Activated CD4-positive, alpha-beta T cell treated with anti-CD3 and anti-CD28 coated beads, Interleukin-2, Interleukin-4, amounts not matched to agents 100 ng/mL and 50 ng/mL, durations not matched to agents 16 hours and 8 hours (primary cell): ENCODE measurements at places on chromosomes 5 and 9.

DNA sequence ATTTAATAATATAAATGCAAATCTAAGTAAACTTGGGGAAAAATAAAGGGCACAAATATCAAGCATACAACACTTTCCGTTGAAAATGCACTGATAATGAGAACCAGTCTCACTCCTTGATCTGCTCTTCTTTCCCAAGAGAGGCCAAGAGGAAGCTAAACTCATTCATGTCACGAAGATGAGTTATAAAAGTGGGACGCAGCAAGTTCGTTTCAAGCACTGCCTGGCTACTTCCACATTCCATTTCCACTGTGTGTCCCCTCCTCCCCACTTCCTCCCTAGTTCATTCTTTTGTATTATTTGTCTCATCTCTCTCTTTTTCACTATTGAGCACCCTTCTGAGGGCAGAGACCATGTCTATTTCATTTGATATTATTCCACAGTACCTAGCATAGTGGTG, 158.1 kb downstream of the SLC24A2 start:
- DNase-seq, result no peak

GRCh38 chr5:180071531-180072255, at the start of gene RNF130:
Gene RNF130 (minus strand): TSS chr5:180071759. CDS start chr5:180071702, 57 bp downstream.
- DNase-seq, result peak; percentile 81

DNA sequence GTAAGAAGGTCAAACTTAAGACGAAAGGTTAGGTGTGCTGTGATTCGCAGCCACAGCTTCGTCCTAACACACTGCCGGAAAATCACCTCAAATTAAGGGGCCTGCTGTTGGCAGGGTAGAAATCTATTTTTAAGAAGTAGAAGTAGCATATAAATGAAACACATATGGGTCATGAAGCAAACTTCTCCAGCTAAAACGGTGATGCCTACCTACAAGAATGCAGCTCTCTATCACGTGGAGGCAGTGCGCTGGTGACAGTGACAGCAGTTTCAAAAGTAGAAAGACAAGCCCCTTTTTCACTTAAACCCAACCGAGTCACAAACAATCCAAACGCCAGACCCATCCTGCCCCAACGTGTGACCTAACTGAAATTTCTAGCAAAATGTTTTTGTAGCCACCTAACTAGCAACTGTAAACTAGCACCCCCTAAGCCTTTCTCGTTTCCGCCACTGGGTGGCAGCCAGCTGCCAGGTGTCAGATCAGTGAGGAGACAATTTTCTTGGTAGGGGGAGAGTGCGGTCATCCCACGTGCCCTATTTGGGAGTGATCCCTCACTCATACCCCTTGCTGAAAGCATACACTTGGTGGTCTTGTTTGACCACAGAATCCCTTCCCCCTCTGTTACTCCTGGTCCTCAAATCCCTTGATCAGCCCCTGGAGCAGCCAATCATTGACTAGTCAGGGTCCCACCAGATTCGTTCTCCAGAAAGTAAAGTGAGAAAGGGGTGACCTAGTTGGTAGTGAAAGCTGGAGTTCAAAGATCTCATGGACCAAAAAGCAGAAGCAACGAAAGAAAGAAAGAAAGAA, 71.8 kb upstream of the MAMDC2 start:
- peak; percentile 48 for DNase-seq

DNA sequence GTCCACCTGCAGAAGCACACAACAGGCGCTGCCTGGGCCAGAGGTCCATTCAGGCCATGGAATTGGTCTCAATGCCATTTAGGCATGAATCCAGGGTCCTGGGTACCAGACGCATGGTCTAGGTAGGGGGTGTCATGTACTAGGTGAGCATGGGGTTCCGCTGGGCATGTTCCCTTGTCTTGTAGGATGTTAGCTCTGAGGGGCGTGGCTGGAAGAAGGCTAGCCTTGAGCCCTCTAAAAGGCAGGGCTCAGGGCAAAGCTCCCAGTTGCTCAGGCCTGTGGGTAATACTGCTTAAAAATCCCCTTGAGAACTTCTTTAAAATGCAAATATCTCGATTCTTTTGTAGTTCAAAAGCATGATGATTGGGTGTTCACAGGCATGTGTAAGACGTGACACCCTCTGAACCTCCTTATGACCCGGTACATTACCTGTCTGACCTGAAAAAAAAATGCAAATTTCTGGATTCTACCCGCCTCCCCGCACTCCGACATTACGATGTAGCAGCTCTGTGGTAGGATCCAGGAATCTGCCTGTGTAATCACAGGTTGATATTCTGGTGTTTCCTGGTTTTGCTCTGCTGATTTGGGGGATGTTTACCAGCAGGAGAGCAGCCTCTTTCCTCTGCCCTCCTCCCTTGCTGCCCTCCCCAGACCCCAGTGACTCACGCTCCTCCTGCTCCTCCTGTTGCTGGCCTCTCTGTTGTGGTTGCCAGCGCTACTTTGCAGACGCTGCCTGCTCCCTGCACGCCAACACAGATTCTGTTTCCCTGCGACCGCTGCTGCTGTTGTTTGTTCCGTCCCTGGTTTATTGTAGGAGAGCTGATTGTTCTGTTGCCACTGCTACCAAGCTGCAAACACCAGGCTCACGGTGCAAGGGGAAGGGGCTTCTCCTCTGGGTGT, 5.7 kb downstream of the TMC1 start:
- DNase-seq, result peak; percentile 82

DNA sequence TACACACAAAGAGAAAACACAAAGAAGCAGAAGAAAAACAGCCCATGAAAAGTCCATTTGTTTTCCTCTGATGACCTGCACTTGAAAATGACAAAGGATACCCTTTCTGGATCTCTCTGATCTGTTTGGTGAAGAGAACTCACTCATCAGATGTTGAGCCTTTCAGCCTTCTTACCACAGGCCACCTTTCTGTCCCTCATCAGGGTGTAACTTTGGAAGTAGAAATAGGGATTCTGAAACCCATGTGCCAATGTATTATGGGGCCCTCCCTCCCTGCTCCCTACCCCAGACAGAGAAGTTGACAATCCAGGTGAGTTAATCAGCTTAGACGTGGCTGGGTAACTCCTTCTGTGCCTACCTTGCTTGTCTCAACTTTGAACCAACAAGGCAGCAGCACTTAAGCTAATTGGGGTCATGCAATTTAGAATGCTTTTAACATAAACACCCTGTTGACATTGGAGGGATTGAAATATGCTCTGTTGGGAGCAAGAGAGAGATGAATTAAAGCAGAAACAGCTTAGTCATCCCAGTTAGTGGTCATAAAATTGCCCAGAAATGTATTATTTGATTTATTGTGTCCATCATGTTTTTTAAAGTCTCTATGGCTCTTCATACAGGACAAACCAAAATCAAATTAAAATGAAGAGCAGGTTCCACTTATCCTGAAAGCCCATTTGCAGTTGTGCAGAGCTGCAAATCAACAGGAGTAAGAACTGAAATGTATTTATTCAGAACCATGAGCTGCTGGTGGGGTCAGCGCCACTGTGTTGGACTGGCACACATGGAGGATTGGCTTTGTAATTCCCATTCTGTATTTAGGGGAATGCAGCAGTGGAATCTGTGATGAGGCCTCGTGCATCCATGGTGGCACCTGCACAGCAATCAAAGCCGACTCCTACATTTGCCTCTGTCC, 132.0 kb downstream of the LIFR start:
- no peak for DNase-seq

DNA sequence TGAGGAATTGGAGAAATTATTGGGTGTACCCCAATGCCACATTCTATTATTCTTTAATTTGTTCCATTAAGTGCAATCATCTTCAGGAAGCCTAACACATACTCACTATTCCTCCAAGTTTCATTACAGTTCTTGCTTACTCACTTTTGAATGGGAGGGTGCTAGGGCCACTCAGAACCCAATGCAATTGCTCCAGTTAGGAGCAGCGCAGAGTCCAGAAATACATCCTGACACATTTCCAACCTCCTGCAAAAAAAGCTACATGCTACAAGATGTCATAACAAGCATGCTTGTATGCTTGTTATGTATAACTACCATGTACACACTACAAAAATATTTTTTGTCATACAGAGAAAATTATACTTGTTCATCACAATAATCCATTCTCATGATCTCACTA, 27.8 kb downstream of the NFIB start:
- no peak for DNase-seq

GRCh38 chr5:179198825-179199224, 138.7 kb downstream of the ZNF354C start:
- no peak for DNase-seq

- DNase-seq, result no peak
Observed at GRCh38 chr9:18390393-18390792, 83.6 kb upstream of the ADAMTSL1 start.

DNA sequence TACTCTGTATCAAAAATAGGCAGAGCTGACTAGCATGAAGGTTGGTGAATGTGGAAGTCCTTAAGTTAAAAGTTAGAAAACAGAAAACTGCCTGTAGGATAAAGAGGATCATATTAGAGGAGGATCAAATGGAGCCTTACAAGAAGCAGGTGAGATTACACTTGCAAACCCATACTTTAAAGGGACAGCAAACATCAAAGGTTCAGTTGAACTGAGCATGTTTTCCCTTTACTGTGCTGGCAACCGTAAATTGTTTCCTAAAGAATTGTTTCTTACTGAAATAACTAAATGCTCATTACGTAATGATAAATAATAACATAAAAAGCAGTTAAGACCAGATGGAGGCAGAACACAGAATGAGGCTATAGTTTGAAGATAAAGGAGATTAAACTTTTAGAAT, 465.3 kb upstream of the FTMT start:
- DNase-seq, result no peak

DNA sequence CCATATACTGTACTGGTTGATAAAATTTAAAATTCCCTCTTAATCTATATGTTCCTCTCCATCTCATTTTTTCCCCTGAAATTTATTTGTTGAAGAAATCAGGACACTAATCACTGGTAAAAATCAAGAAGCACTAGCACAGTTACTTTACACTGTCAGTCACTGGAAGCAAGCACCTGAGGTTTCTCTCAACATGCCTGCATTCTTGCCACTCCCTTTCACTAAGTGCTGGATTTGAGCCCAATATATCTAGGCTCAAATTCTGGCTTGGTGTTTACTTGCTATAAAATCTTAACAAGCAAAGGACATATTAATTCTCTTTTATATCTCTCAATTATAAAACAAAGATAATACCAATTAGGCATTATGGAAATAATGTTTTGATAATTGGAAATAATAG, 58.6 kb downstream of the DIAPH1 start:
- DNase-seq, result no peak

GRCh38 chr5:121596882-121597281, 254.8 kb upstream of the FTMT start:
- DNase-seq, result no peak

GRCh38 chr5:179271821-179272325, 73.4 kb downstream of the ADAMTS2 start:
- DNase-seq, result no peak

DNA sequence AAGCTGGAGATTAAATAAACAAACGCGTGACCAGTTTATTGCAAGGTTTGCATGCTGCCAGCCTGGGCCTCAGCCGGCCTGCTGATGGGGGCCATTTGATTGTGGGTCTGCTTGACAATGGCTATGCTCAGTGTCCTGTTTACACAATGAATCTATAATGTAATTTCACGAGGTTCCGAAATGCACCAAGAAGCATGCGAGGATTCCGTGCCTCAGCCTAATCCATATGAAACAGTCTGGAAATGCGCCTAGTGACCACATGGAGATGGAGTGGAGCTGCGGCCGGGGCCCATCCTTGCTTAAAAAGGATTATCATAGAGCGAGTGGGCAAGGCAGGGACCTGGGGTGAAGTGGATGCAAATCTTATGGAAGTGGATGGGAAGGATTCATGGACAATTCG, 382.4 kb downstream of the CDK5RAP2 start:
- no peak for DNase-seq

DNA sequence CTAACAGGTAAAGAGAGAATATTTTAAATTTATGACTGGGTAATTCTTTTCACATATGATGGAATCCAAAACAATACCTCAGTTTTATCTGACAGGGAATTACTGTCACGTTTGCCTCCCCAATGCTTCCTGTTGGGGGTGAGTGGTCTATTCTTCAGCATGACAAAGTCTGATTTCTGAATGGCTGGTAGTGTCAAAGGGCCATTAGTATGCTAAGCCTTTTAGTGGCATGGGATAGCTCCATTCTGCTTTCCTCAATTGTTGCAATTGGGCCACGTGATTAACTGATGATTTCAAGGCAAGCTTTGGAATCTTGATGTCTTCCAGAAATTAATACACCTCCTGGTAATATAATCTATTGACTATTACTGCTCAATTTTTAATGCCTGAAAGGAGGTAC, 14.7 kb upstream of the NDUFS4 start:
- DNase-seq, result no peak

DNA sequence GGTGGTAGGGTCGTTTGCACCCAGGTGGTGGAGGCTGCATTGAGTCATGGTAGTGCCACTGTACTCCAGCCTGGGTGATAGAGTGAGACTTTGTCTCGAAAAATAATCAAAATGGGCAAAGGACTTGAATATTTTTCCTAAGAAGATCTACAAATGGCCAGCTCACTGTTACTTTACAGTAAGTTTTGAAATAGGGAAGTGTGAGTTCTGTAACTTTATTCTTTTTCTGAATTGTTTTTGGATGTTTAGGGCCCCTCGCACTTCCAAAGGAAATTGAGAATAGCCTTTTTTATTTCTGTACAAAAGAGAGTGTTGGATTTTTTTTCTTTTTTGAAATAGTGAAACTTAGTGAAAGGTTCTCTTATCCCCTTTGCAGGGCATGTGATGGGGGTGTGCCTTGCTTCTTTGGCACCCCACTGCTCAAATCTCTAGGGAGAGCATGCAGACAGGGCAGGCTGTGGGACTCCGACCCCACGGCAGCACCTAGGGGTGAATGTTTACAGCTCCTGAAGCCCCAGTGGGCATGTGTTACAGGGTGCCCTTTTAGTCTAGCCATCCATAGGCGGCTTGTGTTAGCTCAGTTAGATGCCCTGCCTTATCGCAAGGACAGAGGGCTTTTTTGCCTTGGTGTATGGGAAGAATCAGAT, 33.3 kb downstream of the GPBP1 start:
- DNase-seq, result no peak

DNA sequence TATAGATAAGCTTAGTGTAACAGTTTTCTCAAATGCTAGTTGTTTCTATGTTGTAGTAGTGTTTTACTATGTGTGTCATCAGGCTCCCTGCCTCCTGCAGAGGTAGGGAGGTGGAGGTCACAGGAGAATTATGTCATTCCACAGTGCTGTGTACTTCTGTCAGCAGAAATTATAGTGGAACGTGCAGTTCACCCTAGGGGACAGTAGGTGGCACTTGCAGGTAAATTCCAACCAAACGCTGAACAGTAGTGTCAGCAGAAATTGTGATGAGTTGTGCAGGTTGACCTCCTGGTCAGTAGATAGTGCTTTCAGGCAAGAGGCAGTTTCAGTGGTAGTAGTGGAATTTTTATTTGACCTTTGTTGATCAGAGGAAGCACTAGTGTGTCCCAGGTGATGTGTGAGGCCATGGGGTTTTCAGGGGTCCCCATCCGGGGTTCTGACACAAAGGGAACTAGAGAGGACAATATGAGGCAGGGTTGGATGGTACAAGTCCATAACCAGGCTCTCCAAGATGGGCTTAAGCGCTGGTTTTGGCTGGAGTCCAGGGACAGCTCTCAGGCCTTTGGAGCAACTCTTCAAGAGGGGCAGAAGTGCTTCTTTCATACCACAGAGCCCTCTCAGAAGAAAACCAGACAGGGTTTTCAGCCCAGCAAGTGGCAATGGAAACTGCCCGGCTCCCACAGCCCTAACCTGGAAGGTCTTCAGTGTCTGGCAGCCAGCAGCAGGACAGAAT, 402.9 kb downstream of the CYLC2 start:
- peak; percentile 46 for DNase-seq

GRCh38 chr9:105859428-105860091, 165.2 kb downstream of the TMEM38B start:
- no peak for DNase-seq
